ENCODE measurements at places on chromosomes 6 and 20. TPM values are rescaled to one million over a fixed set of nuclear protein-coding genes. Genes with fewer than 3 reads are reported as not detected.

DNA sequence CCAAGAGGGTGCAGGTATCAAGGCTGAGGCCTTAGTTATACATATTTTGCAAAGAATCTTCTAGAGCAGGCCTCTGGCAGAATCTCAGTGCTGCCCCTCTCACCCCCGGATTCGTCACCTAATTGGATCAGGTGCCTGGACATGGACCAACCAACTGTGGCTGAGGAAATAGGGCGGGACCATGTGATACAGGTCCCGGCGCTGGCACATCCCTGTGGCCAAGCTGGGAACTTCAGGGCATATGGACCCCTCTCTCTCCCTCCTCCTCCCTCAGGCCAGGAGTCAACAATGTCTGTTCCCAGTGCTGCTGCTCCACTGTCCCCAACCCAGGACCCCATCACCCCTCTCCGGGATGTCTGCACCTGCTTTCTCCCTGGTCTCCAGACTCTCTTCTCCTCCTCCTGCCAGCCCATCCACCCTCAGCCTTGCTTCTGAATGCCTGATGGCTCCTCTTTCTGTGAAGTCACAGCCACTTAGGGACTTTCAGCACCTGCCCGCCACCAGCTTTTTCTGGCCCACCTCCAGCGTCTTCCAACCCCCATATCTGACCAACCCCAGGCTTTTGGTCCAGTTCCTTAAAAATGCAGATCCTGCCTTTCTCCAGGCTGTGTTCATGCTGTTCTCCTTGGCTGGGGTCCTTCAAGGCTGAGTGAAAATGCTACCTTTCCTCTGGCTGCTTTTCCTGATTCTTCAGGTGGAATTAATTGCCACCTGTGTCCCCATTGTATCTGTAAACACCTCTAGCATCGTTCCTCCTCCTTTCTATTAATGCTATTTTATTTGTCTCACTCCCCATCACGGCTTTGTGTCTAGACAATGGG, 19.0 kb upstream of the MLN start:
- H3K36me3 ChIP-seq = no peaks in the 10 kb centered on the region
- peaks cover 13% of the 10 kb centered on the region for H3K4me1 ChIP-seq

The SLC4A11 gene
- 144 TPM for total RNA-seq

DNA sequence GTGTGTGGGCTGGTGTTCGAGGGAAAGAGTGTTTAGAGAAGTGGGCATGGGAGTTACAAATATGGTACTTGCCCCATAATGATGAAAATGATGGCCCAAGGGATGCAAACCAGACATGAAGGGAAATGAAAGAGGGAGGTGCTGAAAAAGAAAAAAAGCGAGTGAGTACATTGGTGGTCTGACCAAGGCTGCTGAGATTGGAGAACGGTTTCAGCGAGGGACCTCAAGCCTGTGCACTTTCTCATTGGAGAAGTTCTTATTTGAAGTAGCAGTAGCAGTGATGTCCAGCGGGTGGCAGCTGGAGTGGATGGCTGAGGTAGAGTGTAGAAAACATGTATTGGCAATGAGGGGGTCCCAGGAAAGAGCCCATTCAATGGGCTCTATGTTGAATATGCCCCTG, 54.8 kb downstream of the TNFAIP3 start:
- H3K4me3 ChIP-seq = no peak overlapping the region
- no peaks in the 10 kb centered on the region for H3K4me1 ChIP-seq
- no peak overlapping the region for H3K27ac ChIP-seq
- H3K27me3 ChIP-seq = 0 out of 2 replicates have a peak, but pooled peaks cover 3% of the 10 kb centered on the region

GRCh38 chr6:78605909-78606446, 261.4 kb upstream of the IRAK1BP1 start:
- H3K36me3 ChIP-seq = no peaks in the 10 kb centered on the region
- H3K27me3 ChIP-seq = no peaks in the 10 kb centered on the region
- no peaks in the 10 kb centered on the region for H3K4me1 ChIP-seq
- no peak overlapping the region for H3K4me3 ChIP-seq
- no peak for DNase-seq
